Right cardiac atrium (tissue), 5 donors: ENCODE measurements at places on chromosomes 7 and 10.

DNA sequence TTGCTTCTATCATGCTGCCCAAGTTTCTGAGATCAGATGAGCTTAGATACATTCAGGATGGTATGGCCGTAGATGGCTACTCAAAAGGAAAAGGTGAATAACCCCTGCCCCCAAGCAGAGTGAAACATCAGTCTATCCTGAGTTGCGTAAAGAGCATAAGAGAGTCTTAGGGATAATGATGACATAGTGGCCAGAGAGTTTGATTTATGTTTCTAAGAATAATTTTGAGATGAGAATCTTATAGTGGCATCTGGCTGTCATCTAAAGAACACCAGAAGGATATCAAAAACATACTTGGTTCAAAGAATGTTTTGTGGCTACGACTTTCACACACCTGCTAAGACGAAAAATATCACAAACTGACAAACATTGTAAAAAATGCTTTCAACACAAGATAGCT, 20.6 kb downstream of the PIK3CG start:
- DNase-seq = no peak

DNA sequence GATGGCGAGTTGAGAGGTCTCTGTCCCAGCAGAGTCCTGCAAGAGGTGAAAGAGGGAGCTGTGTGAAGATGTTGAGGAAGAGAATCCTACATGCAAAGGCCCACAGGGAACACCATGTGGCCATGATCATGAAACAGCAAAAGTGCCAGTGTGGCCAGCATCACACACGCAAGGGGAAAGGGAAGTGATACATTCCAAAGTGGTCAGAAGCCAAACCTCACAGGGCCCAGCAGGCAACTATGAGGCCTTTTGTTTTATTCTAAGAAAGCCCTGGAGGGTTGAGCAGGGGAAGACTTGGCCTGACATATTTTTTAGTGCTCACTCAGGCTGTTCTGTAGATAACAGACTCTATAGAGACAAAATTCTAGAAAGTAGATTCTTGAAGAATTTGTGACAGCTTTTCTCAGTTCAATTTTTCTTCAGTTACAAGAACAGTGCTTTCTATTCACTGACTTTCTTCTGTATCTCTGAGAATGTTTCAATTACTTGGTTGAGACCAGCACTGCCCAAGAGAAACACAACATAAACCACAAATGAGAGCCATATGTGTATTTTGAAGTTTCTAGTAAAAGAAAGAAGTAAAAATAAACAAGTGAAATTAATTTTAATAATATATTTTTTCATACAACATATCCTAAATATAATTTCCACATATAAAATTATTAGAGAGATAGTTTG, 82.3 kb downstream of the HTR7 start:
- no peak for DNase-seq

- DNase-seq = no peak
These were observed 33.3 kb downstream of the EGFR start for GRCh38 chr7:55052081-55052480.

DNA sequence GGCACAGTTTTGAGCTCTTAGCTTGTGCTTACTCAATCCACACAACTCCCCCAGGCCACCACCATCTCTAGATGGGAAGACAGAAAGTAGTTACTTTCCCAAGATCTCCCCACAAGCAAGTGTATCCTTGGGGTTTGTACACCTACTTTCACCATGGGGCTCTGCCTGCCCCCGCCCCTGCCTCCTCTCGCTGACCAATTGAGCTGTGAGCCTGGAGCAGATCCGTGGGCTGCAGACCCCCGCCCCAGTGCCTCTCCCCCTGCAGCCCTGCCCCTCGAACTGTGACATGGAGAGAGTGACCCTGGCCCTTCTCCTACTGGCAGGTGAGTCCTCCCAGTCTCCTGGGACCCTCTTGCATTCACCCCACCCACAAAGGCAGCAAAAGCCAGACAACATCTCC, 2.0 kb downstream of the FXYD4 start:
- no peak for DNase-seq

- no peak for DNase-seq
These were observed 12.2 kb upstream of the GIMAP7 start for GRCh38 chr7:150502519-150502918.

GRCh38 chr7:28409716-28410627, 2.3 kb upstream of the CREB5 start:
- peak; percentile 51 for DNase-seq

- no peak for DNase-seq
These were observed 109.4 kb upstream of the ADAM12 start for GRCh38 chr10:126497672-126498071.

GRCh38 chr7:24197852-24198251, 86.1 kb upstream of the NPY start:
- DNase-seq = no peak

DNA sequence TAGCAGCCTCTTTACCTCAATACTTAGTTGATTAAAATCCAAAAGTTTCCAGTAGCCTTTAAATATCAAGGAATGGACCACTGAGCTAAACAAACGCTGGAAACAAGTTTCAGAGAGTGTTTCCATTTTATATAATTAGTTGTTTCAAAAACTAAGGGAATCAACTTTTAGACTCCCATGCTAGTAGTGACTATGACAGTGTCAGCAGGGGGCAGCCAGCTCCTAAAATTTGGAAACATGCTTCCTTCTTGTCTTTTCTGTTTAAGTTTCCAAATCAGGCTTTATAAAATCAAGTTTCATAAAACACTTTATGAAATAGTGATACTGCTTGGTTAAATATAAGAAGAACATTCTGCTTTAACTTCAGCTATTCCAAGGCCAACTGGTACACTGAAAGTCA, 138.2 kb upstream of the TMEM229A start:
- no peak for DNase-seq

GRCh38 chr10:29621161-29621560, 13.6 kb downstream of the SVIL start:
- DNase-seq = peak; percentile 35

DNA sequence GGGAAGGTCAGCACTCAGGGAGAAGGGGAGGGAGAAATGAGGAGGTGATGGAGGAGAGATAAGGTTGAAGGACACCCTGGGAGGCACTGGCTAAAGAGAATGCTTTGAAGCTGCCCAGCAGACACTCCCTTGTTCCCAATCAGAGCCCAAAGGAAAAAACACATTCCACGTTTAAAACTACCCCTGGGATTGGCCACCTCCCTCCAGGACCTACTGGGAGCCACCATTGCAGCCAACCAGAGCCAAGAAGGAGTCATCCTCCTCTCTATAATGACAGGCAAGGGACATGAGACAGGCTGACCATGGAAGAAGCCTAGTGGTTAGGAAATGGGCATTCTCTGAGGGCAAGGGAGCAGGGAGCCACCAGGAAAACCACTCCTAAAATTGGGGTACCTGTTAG, 43.8 kb downstream of the MYO1G start:
- no peak for DNase-seq

- no peak for DNase-seq
These were observed 2.4 kb upstream of the MKLN1 start for GRCh38 chr7:131325179-131325840.

GRCh38 chr7:115747174-115747573, 283.4 kb downstream of the TFEC start:
- DNase-seq = no peak
